Subcutaneous adipose tissue (tissue), 4 donors: ENCODE measurements at places on chromosomes 7 and 10. TPM values are rescaled to one million over a fixed set of nuclear protein-coding genes. Genes with fewer than 3 reads are reported as not detected.

Gene SLF2
- 24.9 TPM for total RNA-seq

Gene CHST3
- 22.0 TPM for total RNA-seq

Gene SSMEM1
- total RNA-seq = not detected

Gene PDGFA
- 6.6 TPM for total RNA-seq

Gene UCMA
- not detected for total RNA-seq

Gene KIAA1217
- 10.7 TPM for total RNA-seq

Gene STEAP4
- total RNA-seq = 144 TPM

Gene NPC1L1
- total RNA-seq = 0.22 TPM

Gene OPALIN
- not detected for total RNA-seq

Gene LRRC18
- not detected for total RNA-seq

Gene JCAD
- 52.2 TPM for total RNA-seq

Gene SPAM1
- total RNA-seq = not detected

Gene LIPJ
- total RNA-seq = not detected

Gene USP54
- total RNA-seq = 17.7 TPM

Gene GRID2IP
- not detected for total RNA-seq

Gene MKLN1
- total RNA-seq = 67.0 TPM

Gene ANKRD2
- not detected for total RNA-seq

Gene HTR5A
- not detected for total RNA-seq

Gene GIMAP5
- 41.6 TPM for total RNA-seq

Gene CCDC172
- total RNA-seq = not detected

Gene ICA1
- 20.9 TPM for total RNA-seq

Gene GPR146
- 45.2 TPM for total RNA-seq

Gene RPEL1
- not detected for total RNA-seq

Gene PNLIPRP2
- total RNA-seq = not detected

Gene MMRN2
- 22.9 TPM for total RNA-seq

Gene GIMAP1
- 13.7 TPM for total RNA-seq

Gene PON1
- total RNA-seq = not detected

Gene TWIST1
- 49.7 TPM for total RNA-seq

Gene HOGA1
- 4.8 TPM for total RNA-seq

Gene TWNK
- 4.1 TPM for total RNA-seq

Gene ANKMY2
- total RNA-seq = 20.0 TPM

Gene CHAT
- total RNA-seq = not detected

Gene TDRD1
- total RNA-seq = not detected

Gene HNRNPA2B1
- total RNA-seq = 196 TPM

Gene JMJD1C
- 168 TPM for total RNA-seq

Gene GIMAP4
- 45.8 TPM for total RNA-seq

Gene ERCC6
- total RNA-seq = 19.6 TPM

Gene BZW2
- total RNA-seq = 39.0 TPM

Gene AQP1
- 157 TPM for total RNA-seq

Gene FANK1
- 0.44 TPM for total RNA-seq

Gene SPDYE6
- not detected for total RNA-seq

Gene STK17A
- 18.3 TPM for total RNA-seq

Gene GFRA1
- total RNA-seq = 78.9 TPM

Gene BUB3
- total RNA-seq = 129 TPM

Gene FLNC
- 3.3 TPM for total RNA-seq

Gene ENTPD1
- 19.1 TPM for total RNA-seq

Gene FRMD4A
- 206 TPM for total RNA-seq

Gene RNF148
- total RNA-seq = 8.1 TPM

Gene UPK3BL2
- total RNA-seq = 5.3 TPM

Gene NXPH1
- not detected for total RNA-seq
